ENCODE measurements at places on chromosomes 4 and X. TPM values are rescaled to one million over a fixed set of nuclear protein-coding genes. Genes with fewer than 3 reads are reported as not detected.
A peak's percentile ranks its signal among the peaks of the same experiment; 100 is the strongest.

- H3K4me3 ChIP-seq: no peak overlapping the region
- H3K4me1 ChIP-seq: no peaks in the 10 kb centered on the region
- no peaks in the 10 kb centered on the region for H3K36me3 ChIP-seq
- peaks cover 5% of the 10 kb centered on the region for H3K27me3 ChIP-seq
- DNase-seq: peak; percentile 21
Measured at GRCh38 chr4:76279462-76279861, 27.1 kb upstream of the STBD1 start.

- H3K36me3 ChIP-seq: no peaks in the 10 kb centered on the region
- H3K27me3 ChIP-seq: peaks cover 90% of the 10 kb centered on the region
- H3K4me1 ChIP-seq: peaks cover 35% of the 10 kb centered on the region
- no peak overlapping the region for H3K4me3 ChIP-seq
- H3K27ac ChIP-seq: no peak overlapping the region
- DNase-seq: no peak
Measured at GRCh38 chr4:4862071-4862551, 2.6 kb downstream of the MSX1 start.

- no peaks in the 10 kb centered on the region for H3K4me1 ChIP-seq
- H3K27me3 ChIP-seq: no peaks in the 10 kb centered on the region
- no peak overlapping the region for H3K4me3 ChIP-seq
Measured at GRCh38 chr4:89754531-89754930, 82.4 kb downstream of the SNCA start.

- no peak overlapping the region for H3K27ac ChIP-seq
- no peaks in the 10 kb centered on the region for H3K36me3 ChIP-seq
- no peaks in the 10 kb centered on the region for H3K27me3 ChIP-seq
- no peak for DNase-seq
- no peak overlapping the region for H3K4me3 ChIP-seq
Measured at GRCh38 chr4:24921491-24921890, 8.6 kb upstream of the CCDC149 start.

DNA sequence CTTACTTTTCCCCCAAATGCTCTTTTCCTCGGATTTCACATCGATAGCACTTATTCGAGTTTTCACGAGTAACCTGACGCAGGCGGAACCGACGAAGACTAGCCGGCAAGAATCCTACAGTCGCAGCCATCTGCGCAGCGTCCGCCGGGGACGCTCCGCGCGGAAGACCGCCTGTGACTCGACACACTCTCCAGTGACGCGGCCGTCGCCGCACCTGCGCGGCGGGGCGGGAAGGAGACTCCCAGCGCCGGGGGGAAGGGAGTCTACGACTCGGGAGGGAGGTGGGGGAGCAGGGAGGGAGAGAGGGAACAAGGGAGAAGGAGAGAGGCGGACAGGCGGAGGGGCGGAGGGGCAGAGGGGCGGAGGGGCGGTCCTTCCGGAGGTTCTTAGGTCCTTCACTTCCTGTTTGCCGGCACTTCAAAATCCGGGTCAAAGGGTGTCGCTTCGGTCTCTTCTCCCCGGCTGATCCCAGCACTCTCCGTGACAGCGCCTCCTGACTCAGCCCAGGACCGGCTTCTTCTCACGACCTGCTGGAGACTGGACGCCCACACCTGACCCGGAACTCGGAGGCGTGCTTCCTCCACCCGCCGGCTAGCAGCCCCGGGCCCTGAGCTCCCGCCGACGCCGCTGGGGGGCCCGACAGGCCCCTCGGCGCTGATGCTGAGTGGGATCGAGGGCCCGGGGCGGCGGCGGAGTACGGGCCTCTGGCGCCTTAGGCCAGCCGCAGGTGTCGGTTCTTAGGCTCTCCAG is at the start of gene USP38:
Gene USP38 (plus strand): TSS at position 415 of the 750 bp plus-strand sequence. CDS start 534 bp downstream, outside the sequence.
- peaks cover 11% of the 10 kb centered on the region for H3K36me3 ChIP-seq
- DNase-seq: peak; percentile 73
- H3K4me1 ChIP-seq: peaks cover 7% of the 10 kb centered on the region
- peak within 1 kb of the TSS; percentile 70 for H3K4me3 ChIP-seq
- no peaks in the 10 kb centered on the region for H3K27me3 ChIP-seq

- H3K27me3 ChIP-seq: no peaks in the 10 kb centered on the region
- H3K4me3 ChIP-seq: no peak overlapping the region
- H3K36me3 ChIP-seq: no peaks in the 10 kb centered on the region
- H3K27ac ChIP-seq: no peak overlapping the region
- DNase-seq: no peak
- no peaks in the 10 kb centered on the region for H3K4me1 ChIP-seq
Measured at GRCh38 chrX:70338290-70338689, 48.4 kb downstream of the KIF4A start.

GRCh38 chrX:129099207-129099606 is 424.1 kb downstream of the SMARCA1 start:
- H3K4me3 ChIP-seq: no peak overlapping the region
- DNase-seq: no peak
- H3K27ac ChIP-seq: no peak overlapping the region
- no peaks in the 10 kb centered on the region for H3K27me3 ChIP-seq

DNA sequence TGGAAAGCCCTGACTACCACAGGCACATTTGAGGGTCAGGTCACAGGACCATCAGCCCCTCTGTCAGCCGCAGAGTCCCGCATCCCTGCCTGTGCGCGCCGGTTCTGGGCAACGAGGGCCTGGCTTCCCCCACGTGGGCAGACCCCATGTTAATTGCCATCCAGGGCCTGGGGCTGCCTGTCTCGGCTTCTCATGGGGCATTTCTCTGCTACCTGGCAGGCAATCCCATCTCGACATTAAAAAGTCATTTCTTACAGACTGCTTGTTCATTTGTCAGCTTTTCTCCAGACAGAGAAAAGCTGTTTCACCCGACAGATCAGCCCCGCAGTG is 45.6 kb upstream of the SORCS2 start:
- H3K36me3 ChIP-seq: no peaks in the 10 kb centered on the region
- DNase-seq: no peak
- peaks cover 8% of the 10 kb centered on the region for H3K27me3 ChIP-seq
- H3K27ac ChIP-seq: no peak overlapping the region

DNA sequence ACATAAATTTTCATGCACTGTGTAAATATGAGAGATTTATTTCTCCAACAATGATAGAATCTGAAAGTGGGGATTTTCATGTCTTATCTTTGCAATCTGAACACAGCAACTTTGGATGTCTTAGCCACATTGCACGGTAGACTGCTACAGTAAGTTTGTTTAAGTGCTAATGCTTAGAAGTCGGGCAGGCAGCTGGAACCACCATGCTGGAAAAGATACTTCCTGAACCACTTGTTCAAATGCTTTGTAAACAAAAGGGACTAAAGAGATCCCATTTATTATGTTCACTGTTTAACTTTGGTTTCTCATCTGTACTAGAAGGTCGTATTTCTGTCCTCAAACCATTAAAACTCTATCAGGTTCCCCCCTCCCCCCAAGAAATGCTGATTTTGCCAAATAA is 555.9 kb upstream of the DIPK2B start:
- H3K4me1 ChIP-seq: peaks cover 49% of the 10 kb centered on the region
- no peaks in the 10 kb centered on the region for H3K27me3 ChIP-seq
- no peak for DNase-seq
- no peak overlapping the region for H3K4me3 ChIP-seq
- no peak overlapping the region for H3K27ac ChIP-seq

DNA sequence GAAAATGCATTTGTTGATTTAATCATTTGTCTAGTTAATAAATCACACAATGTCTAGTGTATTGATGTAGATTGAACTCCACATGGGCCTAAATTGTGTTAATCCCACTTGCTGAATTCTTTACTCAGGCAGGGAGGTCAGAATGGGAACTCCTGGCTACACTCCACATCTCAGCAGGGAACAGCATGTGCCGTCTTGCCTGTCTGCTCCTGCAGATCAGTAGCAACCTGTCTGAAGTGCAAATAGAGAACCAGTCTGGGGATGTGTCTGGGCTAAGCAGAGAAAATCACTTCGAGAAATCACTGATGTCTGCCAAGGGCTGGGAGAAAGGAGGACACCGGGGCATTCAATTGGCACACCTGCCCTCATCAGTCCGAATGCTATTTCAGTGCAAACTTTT is 16.5 kb upstream of the MXRA5 start:
- no peaks in the 10 kb centered on the region for H3K27me3 ChIP-seq
- no peak overlapping the region for H3K4me3 ChIP-seq
- no peaks in the 10 kb centered on the region for H3K36me3 ChIP-seq
- H3K27ac ChIP-seq: no peak overlapping the region
- no peak for DNase-seq

DNA sequence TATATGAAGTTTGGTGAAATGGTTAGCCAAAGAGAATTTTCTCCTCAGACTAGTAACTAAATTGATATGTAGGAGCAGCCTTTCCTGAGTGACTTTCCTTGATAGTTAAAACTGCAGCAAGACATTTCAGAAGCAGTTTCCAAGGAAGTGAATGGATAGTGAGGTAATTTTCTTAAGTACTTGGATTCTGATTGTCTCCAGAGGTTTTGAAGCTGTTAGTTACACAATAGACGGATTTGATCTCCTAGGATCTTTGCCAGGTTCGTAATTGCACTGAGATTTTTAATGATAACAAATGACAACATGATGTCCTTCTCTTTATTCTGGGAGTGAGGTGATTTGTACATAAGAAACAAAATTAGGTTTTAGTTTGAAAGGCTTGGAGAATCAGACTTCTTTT is 29.2 kb downstream of the PRRG1 start:
- no peaks in the 10 kb centered on the region for H3K36me3 ChIP-seq
- no peaks in the 10 kb centered on the region for H3K27me3 ChIP-seq
- H3K4me1 ChIP-seq: no peaks in the 10 kb centered on the region
- H3K27ac ChIP-seq: no peak overlapping the region

DNA sequence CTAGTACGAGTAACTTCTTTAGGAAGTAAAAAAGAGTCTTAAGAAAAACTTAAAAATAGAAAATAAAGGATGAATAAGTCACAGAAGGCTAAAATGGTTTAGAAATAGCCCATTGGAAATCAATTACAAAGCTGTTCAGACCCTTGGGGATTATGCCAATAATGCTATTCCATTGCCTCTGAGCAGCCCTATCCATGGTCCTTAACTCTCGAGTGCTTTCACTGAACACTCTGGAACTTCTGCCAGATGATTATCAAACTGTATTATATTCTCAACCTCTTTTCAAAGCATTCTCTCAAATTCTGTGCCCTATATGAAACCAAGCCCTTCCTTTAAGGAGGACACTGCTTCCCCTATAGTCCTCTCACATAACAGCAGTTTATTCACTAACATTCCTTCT is 17.0 kb downstream of the SLC9B1 start:
- H3K27me3 ChIP-seq: no peaks in the 10 kb centered on the region
- no peak for DNase-seq
- no peak overlapping the region for H3K27ac ChIP-seq
- H3K4me1 ChIP-seq: no peaks in the 10 kb centered on the region

DNA sequence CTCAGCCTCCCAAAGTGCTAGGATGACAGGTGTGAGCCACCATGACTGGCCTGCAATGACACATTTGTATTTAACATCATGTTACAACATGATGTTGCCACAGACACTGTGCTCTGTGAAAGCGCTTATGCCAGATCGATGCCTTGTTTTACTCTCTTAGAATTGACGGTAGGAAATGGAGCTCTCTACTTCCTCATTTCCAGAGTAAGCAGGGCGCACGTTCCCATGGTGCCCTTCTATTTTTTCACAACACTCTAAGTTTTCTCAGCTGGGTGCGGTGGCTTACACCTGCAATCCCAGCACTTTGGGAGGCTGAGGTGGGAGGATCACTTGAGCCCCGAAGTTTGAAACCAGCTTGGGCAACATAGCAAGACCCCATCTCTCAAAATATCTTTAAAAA is 60.7 kb upstream of the DHRSX start:
- no peak overlapping the region for H3K27ac ChIP-seq
- no peaks in the 10 kb centered on the region for H3K4me1 ChIP-seq
- DNase-seq: no peak

- H3K27me3 ChIP-seq: no peaks in the 10 kb centered on the region
- DNase-seq: no peak
- H3K27ac ChIP-seq: no peak overlapping the region
- H3K4me3 ChIP-seq: no peak overlapping the region
Measured at GRCh38 chr4:186051096-186051495, 17.9 kb upstream of the TLR3 start.

GRCh38 chr4:188109157-188109755 is at the start of gene TRIML2:
Gene TRIML2 (minus strand): TSS chr4:188109603. CDS start chr4:188105368, 4,235 bp downstream.
- no peaks in the 10 kb centered on the region for H3K4me1 ChIP-seq
- H3K4me3 ChIP-seq: no peak within 1 kb of the TSS
- H3K36me3 ChIP-seq: no peaks in the 10 kb centered on the region
- DNase-seq: no peak
- no peak within 1 kb of the TSS for H3K27ac ChIP-seq

- DNase-seq: peak; percentile 71
- no peaks in the 10 kb centered on the region for H3K27me3 ChIP-seq
- peaks cover 66% of the 10 kb centered on the region for H3K4me1 ChIP-seq
- peak overlapping the region; percentile 77 for H3K4me3 ChIP-seq
- H3K36me3 ChIP-seq: peaks cover 36% of the 10 kb centered on the region
Measured at GRCh38 chrX:154369449-154370299, 4.8 kb downstream of the FLNA start.

GRCh38 chr4:176794651-176795050 is 1.9 kb upstream of the VEGFC start:
- H3K27ac ChIP-seq: no peak overlapping the region
- peaks cover 37% of the 10 kb centered on the region for H3K27me3 ChIP-seq
- H3K4me1 ChIP-seq: peaks cover 2% of the 10 kb centered on the region
- no peak for DNase-seq

DNA sequence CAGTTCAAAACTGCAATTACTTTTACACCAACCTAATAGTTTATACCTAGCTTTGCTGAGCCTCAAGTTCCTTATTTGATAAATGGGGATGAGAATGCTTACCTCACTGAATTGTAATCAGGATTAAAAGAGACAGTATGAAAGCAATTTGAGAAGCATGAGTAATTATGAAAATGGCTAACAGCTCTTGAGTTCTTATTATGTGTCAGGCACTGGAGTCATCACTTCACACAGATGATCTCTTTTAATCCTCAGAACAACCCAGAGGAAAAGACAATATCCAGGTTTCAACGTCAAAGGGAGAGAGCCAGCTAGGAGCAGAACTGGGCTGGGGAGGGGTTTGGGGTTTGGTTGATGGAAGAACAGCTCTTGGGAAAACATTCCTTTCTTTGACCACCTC is 221.0 kb upstream of the NWD2 start:
- H3K27me3 ChIP-seq: no peaks in the 10 kb centered on the region
- DNase-seq: no peak
- H3K4me1 ChIP-seq: no peaks in the 10 kb centered on the region
- H3K4me3 ChIP-seq: no peak overlapping the region

RASGEF1B gene
- total RNA-seq: 73.1 TPM

CXCL11 gene
- total RNA-seq: not detected

ERVMER34-1 gene
- total RNA-seq: not detected

MAGEB6 gene
- not detected for total RNA-seq

CSAG2 gene
- not detected for total RNA-seq

HPSE gene
- total RNA-seq: 1.5 TPM
